ENCODE measurements at places on chromosomes 1 and 21. TPM values are rescaled to one million over a fixed set of nuclear protein-coding genes. Genes with fewer than 3 reads are reported as not detected.
A peak's percentile ranks its signal among the peaks of the same experiment; 100 is the strongest.

EDN2 gene
- 5.5 TPM for polyA plus RNA-seq

GRCh38 chr1:68085752-68086151 is 35.3 kb upstream of the DIRAS3 start:
- no peak for DNase-seq
- H3K4me1 ChIP-seq, result no peaks in the 10 kb centered on the region
- H3K36me3 ChIP-seq, result no peaks in the 10 kb centered on the region
- H3K27ac ChIP-seq, result no peak overlapping the region
- no peak overlapping the region for H3K4me3 ChIP-seq
- H3K27me3 ChIP-seq, result no peaks in the 10 kb centered on the region

DNA sequence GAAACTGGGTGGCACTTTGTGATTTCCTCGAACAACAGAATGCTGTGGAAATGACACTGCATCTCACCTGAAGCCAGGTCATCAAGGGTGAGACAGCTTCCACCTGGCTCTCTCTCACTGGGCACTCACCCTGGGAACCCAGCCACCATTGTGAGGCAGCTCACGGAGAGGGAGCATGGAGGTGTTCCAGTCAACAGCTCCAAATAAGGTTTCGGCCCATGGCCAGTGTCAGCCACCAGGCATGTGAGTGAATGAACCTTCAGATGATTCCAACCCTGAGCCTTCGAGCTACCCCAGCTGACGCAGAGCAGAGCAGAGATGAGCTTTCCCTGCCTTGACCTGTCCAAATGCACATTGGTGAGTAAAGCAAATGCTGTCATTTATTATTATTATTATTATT is 58.1 kb downstream of the SYDE2 start:
- no peak for DNase-seq
- H3K36me3 ChIP-seq, result no peaks in the 10 kb centered on the region
- no peaks in the 10 kb centered on the region for H3K27me3 ChIP-seq
- no peak overlapping the region for H3K27ac ChIP-seq
- no peak overlapping the region for H3K4me3 ChIP-seq
- H3K4me1 ChIP-seq, result no peaks in the 10 kb centered on the region

GRCh38 chr1:225597926-225598575 is 54.9 kb downstream of the ENAH start:
- no peaks in the 10 kb centered on the region for H3K27me3 ChIP-seq
- no peak overlapping the region for H3K27ac ChIP-seq
- no peak for DNase-seq
- H3K36me3 ChIP-seq, result no peaks in the 10 kb centered on the region
- H3K4me1 ChIP-seq, result no peaks in the 10 kb centered on the region
- H3K4me3 ChIP-seq, result no peak overlapping the region

- H3K4me1 ChIP-seq, result peaks cover 11% of the 10 kb centered on the region
- H3K27me3 ChIP-seq, result peaks cover 15% of the 10 kb centered on the region
- no peak overlapping the region for H3K4me3 ChIP-seq
- H3K27ac ChIP-seq, result no peak overlapping the region
These were observed 1.3 kb downstream of the NPHP4 start for GRCh38 chr1:5990913-5991312.

- H3K36me3 ChIP-seq, result no peaks in the 10 kb centered on the region
- no peak for DNase-seq
- no peak overlapping the region for H3K27ac ChIP-seq
- H3K4me3 ChIP-seq, result no peak overlapping the region
- no peaks in the 10 kb centered on the region for H3K27me3 ChIP-seq
These were observed 111.1 kb downstream of the GLUL start for GRCh38 chr1:182280504-182280900.

- H3K4me1 ChIP-seq, result no peaks in the 10 kb centered on the region
- H3K27ac ChIP-seq, result no peak overlapping the region
- peak overlapping the region; percentile 1 for H3K4me3 ChIP-seq
These were observed 74.4 kb downstream of the PTGS2 start for GRCh38 chr1:186605762-186606350.

DNA sequence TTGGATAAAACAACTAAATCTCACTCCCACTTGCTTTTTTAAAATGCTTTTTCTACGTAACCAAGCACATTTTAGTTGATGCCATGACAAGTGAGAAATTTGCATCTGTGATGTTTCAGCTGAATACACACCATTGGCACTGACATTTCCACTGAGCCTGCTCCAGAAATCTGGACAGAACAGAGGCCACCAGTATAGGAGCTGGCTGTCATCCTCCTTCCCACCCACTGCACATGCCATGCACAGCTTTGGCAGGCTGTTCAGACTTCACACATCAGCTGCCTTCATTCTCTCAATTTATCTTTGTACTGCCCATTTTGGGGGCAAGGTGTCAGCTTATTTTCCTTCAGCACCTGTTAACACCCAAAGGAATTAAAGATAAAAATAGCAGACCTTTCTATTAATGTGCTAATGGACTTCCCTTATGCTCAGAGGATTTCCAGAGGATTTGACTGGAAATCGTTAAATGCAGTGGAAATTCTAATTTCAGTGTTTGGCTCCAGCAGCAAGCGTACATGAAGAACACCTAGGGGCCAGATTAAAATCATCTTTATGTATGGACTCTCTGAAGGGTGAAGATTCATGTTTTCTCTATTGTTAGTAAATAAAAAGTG is 12.9 kb upstream of the PODN start:
- no peak for DNase-seq
- H3K27ac ChIP-seq, result no peak overlapping the region
- no peak overlapping the region for H3K4me3 ChIP-seq
- H3K27me3 ChIP-seq, result no peaks in the 10 kb centered on the region
- H3K36me3 ChIP-seq, result no peaks in the 10 kb centered on the region

GRCh38 chr1:7620196-7620595 is 150.9 kb upstream of the VAMP3 start:
- H3K27me3 ChIP-seq, result no peaks in the 10 kb centered on the region
- no peak overlapping the region for H3K27ac ChIP-seq
- no peaks in the 10 kb centered on the region for H3K36me3 ChIP-seq
- no peak overlapping the region for H3K4me3 ChIP-seq

GRCh38 chr1:8462371-8462892 is 144.5 kb downstream of the SLC45A1 start:
- peak overlapping the region; percentile 62 for H3K27ac ChIP-seq
- H3K36me3 ChIP-seq, result peaks cover 18% of the 10 kb centered on the region
- no peak for DNase-seq
- H3K4me1 ChIP-seq, result peaks cover 11% of the 10 kb centered on the region

- H3K27me3 ChIP-seq, result no peaks in the 10 kb centered on the region
- peaks cover 45% of the 10 kb centered on the region for H3K36me3 ChIP-seq
- H3K4me3 ChIP-seq, result no peak overlapping the region
These were observed 16.0 kb downstream of the ATP1A1 start for GRCh38 chr1:116389013-116389412.

- H3K27me3 ChIP-seq, result peaks cover 15% of the 10 kb centered on the region
- H3K27ac ChIP-seq, result no peak overlapping the region
- peak; percentile 10 for DNase-seq
- no peaks in the 10 kb centered on the region for H3K4me1 ChIP-seq
- no peaks in the 10 kb centered on the region for H3K36me3 ChIP-seq
These were observed 44.1 kb upstream of the DNAJC6 start for GRCh38 chr1:65265296-65265650.

AUNIP gene
- polyA plus RNA-seq, result 3.2 TPM

RNU1-2 gene
- not detected for polyA plus RNA-seq

CHIA gene
- not detected for polyA plus RNA-seq

GRCh38 chr21:39189857-39190604 is 6.8 kb upstream of the PSMG1 start:
- no peaks in the 10 kb centered on the region for H3K36me3 ChIP-seq
- no peaks in the 10 kb centered on the region for H3K4me1 ChIP-seq
- no peak overlapping the region for H3K4me3 ChIP-seq
- H3K27me3 ChIP-seq, result no peaks in the 10 kb centered on the region
- no peak overlapping the region for H3K27ac ChIP-seq

DNA sequence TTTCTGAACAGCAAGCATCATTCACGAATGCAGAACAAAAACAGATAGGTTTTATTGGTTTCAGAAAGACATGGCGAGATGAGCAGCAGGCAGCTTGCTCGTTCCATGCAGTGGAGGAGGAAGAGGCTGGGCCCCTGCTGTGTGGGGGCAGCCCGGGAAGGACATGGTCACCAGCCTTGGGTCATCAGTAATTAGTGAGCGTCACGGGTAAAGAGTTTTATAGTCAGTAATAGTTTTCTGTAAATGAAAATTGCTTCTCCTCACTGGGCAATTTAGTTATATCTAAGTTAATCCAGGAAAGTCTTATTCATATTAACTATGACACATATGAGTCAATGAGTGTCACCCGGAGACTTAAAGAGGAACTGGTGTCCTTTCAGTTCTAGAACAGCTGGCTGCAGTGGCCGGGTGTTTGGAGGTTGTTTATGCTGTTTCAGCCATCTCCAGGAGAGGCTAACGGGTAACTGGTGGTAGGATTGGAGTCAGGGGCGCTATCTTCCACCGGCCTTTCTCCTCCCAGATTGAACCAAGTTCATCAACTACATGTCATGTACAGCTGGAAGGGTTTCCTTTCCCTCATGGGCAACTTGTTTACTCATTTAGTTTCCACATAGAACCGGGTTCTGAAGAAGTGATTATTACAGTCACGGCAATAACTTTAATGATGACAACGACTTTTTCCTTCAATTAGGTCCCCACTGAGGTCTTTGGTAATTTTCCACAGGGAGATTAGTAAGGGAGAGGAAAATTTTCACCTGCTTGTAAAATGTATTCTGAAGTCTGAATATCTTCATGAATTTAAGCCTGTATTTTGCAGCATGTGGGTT is 34.6 kb upstream of the SLC45A1 start:
- DNase-seq, result peak; percentile 64
- peaks cover 16% of the 10 kb centered on the region for H3K4me1 ChIP-seq
- no peaks in the 10 kb centered on the region for H3K36me3 ChIP-seq
- no peak overlapping the region for H3K27ac ChIP-seq

DNA sequence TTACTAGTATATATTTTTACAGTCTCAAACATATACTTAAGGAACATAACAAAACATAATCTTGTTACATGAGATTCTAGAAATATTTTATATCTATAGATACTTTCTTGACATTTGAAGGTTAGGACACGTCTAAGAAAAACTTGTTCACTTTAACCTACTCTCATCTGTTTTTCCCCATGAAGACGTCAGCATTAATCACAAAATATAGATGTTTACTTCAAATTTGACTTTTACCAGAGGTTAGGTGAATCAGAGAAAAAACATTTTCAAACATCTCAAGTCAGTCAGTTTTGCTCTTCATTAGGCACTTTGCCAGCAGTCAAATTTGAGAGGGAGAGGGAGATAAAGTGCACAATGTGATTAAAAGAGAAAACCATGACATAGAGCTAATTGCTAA is 47.7 kb downstream of the BRINP3 start:
- H3K4me3 ChIP-seq, result no peak overlapping the region
- no peak for DNase-seq
- H3K27ac ChIP-seq, result no peak overlapping the region
- no peaks in the 10 kb centered on the region for H3K4me1 ChIP-seq
- H3K27me3 ChIP-seq, result no peaks in the 10 kb centered on the region

DNA sequence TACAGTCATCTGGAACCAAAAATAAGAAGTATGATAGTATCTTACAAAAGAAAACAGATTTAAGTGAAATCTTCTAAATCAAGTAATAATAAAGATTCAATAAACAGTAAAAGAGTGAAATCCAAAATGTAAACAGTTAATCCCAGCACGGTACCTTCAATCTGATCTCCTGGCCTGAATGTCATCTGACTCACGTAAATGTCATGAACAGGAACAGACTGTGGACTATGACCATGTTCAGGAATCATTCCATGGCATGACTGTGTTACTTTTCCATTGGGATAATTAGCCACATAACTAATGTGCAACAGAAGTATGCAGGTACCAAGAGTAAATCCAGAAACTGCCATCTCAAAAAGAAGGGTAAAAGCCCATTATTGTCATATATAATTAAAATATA is 18.0 kb downstream of the FRRS1 start:
- H3K36me3 ChIP-seq, result peaks cover 10% of the 10 kb centered on the region
- H3K27me3 ChIP-seq, result no peaks in the 10 kb centered on the region
- DNase-seq, result peak; percentile 62
- no peak overlapping the region for H3K27ac ChIP-seq

NEXN gene
- 7.6 TPM for polyA plus RNA-seq

DNA sequence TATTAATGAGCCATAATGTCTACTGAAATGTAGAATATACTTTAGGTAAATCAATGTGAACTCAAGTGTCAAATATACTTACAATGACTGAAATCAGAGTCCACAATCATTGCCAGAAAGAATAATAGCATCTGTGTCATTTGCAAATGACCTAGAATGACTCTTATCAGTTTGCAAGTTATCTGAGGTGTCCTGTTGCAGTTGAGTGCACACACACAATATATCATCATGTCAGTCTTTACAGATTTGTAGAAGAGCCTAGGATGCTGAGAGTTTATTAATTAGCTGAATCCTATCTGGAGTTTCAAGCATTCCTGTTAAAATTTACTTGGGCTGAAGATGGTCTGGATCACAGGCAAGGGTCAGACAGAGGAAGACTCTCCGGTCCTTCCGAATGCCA is 324.0 kb upstream of the GREM2 start:
- no peaks in the 10 kb centered on the region for H3K27me3 ChIP-seq
- H3K36me3 ChIP-seq, result no peaks in the 10 kb centered on the region
- H3K4me3 ChIP-seq, result no peak overlapping the region
- no peak for DNase-seq
- no peaks in the 10 kb centered on the region for H3K4me1 ChIP-seq
- no peak overlapping the region for H3K27ac ChIP-seq

TMPRSS3 gene
- polyA plus RNA-seq, result 1.1 TPM

RIPK4 gene
- polyA plus RNA-seq, result 9.7 TPM

DNA sequence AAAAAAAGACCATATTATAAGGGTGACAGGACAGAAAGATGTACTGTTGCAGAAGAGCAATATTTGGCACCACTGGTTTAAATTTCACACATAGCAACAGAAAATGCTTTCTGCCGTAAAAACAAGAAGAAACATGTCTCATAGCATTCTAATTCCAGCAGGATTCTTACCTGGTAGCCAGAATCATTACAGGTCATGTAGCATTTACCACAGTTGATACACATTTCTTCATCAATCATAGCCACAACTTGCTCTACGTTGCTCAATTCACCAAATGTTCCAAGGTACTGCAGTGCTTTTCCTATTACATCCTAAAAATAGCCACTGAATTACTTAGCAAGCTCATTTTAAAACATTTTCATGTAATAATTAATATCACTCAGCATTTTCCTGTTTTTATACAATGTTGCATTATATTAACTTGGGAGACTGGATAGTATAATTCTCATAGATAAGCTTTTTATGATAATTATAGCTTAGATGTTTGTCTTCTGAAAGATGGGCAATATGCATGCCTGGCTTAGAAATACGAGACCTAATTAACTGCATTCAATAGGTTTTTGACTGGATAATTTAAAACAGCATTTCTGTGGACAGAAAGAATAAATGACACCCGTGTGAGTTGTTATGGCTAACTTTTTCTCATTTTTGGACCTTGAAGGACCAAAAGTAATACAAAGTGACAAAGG is 360.7 kb downstream of the PTBP2 start:
- no peak overlapping the region for H3K4me3 ChIP-seq
- no peak for DNase-seq
- no peaks in the 10 kb centered on the region for H3K27me3 ChIP-seq

GRCh38 chr1:237542525-237543418 is 347.9 kb downstream of the ZP4 start:
- DNase-seq, result no peak
- no peaks in the 10 kb centered on the region for H3K4me1 ChIP-seq
- H3K27me3 ChIP-seq, result no peaks in the 10 kb centered on the region
- H3K4me3 ChIP-seq, result no peak overlapping the region
- H3K36me3 ChIP-seq, result no peaks in the 10 kb centered on the region
- H3K27ac ChIP-seq, result no peak overlapping the region

GRCh38 chr1:19940486-19941205 is 17.2 kb upstream of the PLA2G2E start:
- no peak for DNase-seq
- no peak overlapping the region for H3K27ac ChIP-seq
- H3K36me3 ChIP-seq, result no peaks in the 10 kb centered on the region
- no peaks in the 10 kb centered on the region for H3K27me3 ChIP-seq
